ENCODE measurements at places on chromosomes 5 and 9.

- no peak for DNase-seq
Observed at GRCh38 chr5:103031607-103032006, 88.3 kb downstream of the GIN1 start.

DNA sequence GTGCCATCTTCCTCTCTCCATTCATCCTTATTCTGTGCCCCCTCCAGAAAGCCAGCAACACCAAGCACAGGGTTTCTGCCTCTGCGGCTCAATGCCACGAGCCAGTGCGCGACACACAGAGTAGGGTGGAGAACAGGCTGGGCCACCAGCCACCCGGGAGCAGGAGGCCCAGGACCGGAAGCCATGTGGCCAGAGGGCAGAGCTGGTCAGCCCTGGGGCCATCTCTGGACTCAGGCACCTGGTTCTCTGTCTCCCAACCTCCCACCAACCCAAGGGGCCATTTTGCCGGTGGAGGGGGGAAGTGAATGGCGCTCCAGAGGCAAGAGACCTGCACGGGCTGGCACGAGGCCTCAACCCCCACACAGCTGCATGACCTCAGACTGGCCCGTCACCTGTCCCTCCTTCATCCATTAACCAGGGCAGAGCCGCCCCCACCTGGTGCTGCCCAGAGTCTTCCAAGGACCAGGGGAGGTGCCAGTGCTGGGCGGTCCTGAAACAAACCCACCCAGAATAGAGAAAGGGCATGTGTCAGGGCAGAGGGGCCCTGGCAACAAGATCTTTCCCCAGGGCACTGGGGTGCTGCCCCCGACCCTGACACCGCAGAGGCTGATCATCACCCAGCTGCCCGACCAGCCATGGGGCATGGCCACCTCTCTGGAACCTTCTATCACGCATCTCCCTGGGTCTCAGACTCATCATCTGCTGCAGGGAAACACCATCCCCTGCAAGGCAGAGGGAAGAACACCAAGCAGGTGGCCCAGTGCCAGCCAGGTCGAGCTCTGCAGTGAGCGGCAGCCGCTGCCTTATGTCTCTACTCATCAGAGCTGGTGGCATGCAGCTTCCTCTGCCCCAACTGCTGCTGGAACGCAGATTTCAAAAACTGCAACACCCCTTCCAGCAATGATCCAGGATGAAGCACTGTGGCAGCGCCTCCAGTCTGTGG is 11.9 kb downstream of the VAV2 start:
- DNase-seq, result no peak

GRCh38 chr9:18474783-18475182 is 830 bp downstream of the ADAMTSL1 start:
- no peak for DNase-seq

DNA sequence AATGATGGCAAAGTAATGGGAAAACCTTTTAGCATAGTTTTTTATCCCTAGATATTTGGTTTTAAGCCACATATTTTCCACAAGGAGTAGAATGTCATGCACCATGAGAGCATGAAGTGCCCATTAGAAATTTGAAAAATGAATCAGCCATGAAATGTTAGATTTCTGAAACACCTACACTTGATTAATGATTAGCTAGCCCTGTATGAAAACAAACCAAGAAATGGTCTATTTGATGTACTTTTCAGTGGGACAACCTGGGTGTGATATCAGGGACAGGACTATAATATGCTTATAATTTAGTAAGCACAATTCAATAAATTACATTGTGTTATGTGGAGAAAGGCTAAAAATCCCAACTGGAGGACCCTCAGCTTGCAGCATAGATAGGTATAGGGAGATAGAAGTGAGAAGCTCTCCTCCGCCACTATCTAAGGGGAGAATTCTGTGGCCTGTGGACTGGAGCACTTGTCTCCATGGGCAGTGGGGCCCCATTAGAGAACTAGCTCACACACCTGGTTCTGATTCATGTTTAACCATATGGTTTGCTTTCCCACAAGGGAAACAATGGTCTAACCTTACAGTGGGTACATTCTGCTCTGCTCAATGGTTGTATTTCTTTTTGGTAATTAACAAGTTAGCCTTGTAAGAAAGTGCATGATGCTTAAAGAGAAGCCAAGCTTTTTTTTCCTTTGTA is 35.2 kb downstream of the NUP214 start:
- DNase-seq, result no peak

DNA sequence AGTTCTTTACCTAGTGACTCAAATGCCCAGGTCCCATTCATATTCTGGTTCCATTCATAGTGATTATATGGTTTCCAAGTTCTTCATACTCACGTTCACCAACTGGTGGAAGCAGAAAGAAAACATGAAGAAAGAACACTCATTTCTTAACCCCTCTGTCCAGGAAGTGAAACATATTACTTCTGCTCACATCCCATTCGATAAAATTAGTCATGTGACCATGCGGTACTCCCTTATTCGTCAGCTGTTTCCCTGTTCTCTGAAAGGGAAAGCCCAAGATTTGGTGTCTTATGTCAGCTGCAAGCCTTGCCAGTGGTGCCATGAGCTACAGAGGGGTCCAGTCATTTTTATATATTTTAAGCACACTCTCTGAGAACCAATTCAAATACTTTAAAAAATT is 387.0 kb upstream of the DMAC1 start:
- DNase-seq, result no peak

DNA sequence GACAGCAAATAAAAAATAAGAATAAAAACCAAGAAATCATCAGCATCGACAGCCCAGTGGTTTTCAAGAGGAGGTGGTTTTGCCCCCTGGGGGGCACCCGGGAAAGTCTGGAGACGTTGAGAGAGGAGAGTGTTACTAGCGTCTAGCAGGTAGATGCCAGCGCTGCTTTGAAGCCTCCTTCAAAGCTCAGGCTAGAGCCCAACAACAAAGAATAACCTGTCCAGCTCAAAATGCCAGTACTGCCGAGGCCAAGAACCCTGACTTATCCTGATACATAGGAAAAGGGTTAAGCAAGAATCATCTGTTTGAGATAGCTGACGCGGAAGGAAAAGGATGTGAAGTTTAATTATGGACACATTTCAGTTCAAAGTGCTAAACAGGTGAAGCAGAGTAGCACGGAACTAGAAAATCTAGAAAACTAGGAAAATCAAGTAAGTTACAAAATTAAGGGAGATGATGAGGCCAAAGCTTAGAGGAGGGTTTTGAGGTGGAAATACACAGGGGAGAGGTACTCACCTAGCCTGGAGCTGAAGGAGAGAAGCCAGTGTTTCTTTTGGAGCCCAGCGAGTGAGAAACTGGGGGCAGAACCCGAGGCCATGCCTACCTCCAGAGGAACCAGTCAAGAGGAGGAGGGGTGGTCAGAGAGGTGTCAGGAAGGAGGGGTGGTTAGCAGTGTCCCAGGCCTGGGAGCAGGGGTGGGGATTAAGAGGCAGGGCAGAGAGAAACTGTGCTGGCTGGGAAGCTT is 121.0 kb upstream of the RETREG1 start:
- DNase-seq, result peak; percentile 13

GRCh38 chr9:14186096-14186495 is 127.8 kb downstream of the NFIB start:
- DNase-seq, result no peak

DNA sequence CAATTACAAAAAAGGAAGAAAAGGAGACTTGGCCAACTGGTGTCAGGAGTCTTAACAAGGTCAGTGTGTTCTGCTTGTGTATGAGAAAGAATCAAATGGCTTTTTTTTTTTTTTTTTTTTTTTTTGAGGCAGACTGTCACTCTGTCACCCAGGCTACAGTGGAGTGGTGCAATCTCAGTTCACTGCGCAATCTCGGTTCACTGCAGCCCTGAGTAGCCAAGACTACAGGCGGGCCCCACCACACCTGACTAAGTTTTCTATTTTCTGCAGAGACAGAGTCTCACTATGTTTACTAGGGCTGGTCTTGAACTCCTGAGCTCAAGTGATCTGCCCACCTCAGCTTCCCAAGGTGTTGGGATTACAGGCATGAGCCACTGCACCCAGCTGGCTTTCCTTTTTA is 3.1 kb upstream of the IL7R start:
- no peak for DNase-seq

DNA sequence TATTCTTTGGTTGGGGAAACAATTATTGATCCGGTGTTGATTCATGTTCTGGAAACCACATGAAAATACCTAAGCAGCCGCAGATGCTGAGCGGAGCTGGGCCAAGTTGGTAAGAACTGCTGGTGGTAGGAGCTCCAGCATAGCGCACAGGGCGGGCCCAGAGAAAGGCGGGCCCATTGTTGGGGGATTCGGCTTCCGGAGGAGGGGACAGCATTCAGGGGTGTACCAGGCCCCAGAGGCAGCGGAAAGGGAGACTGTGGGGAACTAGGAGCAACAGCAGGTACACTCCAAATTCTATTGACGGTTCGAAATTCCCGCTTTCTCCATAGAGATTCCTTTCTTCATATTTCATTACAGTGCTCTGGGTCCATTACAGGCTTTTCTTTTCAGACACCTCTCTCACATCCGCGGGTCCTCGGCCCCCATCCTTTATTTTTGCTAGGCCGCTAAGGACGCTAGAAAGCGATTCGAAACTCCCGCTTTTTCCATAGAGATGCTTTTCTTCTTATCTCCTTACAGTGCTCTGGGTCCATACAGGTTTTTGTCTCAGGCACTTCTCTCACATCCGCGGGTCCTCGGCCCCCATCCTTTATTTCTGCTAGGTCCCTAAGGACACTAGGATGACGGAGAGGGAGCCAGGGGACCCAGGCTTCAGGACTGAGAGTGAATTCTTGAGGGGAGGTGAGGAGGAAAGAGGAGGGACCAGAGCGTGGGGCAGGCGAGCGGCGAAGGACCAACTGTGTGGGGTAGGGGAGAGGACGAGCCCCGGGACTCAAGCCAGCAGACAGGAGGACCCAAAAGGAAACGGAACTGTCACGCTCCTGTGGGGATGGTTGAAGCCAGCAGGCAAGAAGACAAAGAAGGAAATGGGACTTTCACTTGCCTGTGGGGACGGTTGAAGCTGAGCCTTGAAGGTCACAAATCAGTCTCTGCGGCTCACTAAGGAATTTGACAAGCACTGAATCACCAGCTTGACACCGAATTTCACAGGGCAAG is at the start of gene CCDC152:
CCDC152 (plus strand) TSS at position 213 of the 996 bp plus-strand sequence. CDS start 2,304 bp downstream, outside the sequence.
- DNase-seq, result peak; percentile 14

DNA sequence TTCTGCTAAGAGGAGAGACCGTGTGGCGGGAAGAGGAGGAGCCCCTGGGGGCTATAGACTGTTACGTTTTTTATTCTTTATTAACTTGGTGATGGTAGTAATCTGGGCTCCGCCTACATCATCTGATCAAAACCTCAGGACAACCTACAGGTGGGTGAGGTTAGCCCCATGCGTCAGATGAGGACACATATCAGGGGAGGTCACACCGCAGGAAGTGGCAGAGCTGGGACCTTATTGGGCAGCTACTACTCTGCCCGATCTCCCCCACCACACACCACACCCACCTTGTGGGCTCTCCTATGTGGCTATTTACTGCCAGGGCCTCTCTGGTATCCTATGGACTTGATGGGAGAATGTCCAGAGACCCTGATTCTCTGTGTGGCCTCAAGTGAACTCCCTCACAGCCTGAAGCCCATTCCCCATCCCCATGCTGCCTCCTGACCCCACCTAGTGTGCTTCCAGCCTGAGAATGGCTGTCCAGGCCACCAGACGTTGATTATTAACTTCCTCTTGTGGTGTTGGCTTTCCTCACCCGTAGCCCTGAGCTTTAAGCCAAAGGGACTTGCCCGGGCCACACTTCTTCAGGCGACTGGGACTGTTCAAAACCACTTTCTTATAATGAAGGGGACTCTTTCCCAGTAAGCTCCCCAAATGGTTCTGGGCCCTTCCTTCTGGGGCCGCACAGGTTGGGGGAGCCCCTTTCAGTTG is 8.2 kb downstream of the UNC5A start:
- DNase-seq, result no peak

- DNase-seq, result no peak
Observed at GRCh38 chr9:31146485-31147166, 1237.8 kb upstream of the ACO1 start.

- DNase-seq, result no peak
Observed at GRCh38 chr9:137493364-137494103, 34.4 kb upstream of the NSMF start.

- no peak for DNase-seq
Observed at GRCh38 chr5:164175083-164175482, 669.7 kb downstream of the MAT2B start.

GRCh38 chr5:158951436-158952247 is 148.1 kb downstream of the EBF1 start:
- DNase-seq, result no peak

DNA sequence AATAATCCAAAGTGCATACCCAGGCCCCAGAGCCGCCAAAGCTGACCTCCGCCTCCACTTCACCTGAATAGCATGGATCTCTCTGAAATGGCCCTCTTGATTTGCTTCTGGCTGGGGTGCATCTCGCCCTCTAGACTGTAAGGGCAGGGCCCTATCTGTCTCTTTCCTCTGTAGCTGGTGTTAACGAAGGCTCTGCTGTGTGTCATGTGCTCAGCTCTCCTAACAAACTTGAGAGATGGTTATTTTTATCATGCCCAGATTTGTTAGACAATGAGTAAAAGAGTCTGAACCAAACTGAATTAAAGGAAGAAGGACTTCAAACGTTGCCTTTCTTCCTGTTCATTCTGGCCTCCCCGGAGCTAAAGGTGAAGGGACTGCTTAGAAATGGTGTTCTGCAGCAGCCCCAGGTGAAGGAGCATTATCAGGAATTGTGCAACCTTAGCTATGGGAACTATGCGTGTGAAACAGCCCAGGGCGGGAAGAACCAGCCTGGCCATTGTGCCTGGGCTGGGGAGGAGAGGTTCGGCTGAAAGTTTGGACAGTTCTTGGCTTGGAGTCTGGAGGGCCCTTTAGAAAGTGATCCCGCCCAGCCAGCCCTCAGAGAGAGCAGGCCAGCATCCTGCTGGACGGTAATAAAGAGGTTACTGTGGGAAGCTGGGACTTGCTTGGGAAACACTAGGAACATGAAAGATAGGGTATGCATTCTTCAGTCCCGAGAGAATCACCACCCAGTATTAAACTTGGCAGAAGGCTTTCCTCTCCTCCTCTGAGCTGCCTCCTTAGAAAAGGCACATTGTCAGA is 73.5 kb downstream of the WWC1 start:
- no peak for DNase-seq

DNA sequence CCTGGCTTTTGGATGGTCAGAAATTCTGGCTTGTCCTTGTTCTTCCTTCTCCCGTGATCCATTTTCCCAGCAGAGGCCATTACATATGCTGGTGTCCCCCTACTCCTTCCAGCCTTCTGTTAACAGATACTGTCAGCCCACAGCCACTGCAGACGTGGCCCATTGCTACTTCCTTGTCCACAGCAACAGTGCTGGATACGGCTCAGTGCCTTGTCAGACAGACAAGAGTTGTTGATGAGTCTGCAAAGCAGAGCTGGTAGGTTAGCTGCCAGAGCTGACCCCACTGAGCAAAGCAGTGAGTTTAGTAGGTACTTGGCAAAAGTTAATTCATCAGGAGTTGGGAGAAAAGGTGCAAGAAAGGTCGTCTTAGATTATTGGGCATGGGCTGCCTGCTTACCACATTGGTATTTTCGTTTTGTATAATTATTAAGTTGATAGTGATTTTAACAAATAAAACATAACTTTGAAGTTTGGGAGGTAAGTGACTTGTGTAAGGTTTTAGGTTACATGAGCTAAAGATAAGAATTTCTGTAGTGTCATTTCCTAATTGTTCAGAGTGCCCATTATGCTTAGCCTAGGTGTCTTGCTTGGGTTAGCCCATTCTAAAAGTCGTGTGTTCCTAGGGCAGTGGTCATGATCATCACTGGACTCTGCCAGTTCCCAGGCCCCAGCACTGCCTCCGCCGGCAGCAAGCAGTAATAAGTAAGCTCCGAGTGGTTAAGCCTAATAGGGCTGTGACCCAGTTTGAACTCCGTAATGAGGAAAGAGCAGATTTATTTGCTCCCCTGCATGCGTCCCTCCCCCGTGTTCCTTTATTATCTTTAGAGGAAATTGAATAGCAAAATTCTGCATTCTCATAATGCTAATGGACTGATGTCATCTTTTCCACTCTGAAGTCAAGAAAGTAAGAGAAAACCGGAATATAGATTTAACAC is 292.0 kb downstream of the FANCC start:
- DNase-seq, result no peak

Data from hypothalamus (tissue), 51 donors.